ENCODE measurements at places on chromosomes 3 and 15.

- DNase-seq = no peak
Measured at GRCh38 chr15:100740138-100740537, 137.7 kb downstream of the ASB7 start.

DNA sequence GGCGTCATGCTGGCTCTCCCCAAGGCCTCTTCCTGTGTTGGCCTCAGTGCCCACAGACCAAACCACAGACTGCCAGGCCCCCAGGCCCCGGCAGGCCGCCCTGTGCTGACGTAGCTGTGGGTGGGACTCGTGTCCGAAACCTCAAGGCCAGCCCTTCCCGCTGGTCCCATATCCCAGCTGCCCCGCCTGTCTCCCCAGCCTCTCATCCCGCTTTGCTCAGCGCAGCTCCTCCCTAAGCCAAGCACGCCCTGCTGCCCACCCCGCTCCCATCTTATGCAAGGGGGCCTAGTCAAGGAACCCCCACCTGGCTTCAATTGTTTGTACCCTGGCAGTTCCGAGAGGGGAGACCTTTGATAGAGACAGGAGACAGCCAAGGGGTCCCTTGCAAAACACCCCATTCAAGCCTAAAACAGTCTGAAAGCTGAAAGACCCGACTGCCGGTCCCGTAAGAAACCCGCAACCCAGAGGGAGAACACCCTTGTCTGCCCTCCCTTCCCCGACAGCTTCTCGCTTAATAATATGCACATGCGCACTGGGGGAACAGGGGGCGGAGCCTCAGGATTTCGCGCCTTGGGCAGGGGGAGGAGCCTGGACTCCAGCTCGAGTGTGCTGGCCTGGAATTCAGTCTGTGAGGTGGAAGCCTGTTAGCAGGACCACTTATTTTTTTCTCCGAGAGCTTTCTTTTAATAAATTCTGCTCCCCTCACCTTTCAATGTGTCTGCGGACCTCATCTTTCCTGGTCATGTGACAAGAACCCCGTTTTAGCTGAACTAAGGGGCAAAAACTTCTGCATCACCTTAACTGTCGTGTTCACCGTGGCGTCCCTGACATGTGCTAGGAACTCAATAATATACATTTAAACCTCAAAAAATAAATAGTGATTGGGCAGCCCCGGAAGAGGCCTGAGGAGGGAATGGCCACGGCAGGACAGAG lies 17.2 kb downstream of the TNFAIP8L3 start:
- no peak for DNase-seq

DNA sequence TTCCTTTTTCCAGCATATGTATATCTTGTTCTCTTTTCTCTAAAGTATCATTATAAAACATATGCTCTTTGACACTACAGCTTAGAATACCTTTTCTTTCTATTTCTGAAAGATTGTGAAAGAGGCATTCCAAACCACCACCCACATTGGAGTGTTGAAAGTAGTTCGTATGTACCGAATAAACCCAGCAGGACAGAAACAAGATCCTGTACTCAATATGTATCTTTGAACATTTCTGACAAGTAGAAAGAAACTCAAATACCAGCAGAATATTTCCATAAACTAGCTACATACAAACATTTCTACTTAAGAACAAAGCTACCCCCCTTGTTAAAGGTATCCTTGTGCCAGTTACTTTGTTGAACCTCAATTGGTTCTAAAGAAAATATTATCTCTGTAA lies 415.3 kb upstream of the ALCAM start:
- DNase-seq = no peak

- no peak for DNase-seq
Measured at GRCh38 chr3:191808073-191808472, 347.1 kb downstream of the PYDC2 start.

DNA sequence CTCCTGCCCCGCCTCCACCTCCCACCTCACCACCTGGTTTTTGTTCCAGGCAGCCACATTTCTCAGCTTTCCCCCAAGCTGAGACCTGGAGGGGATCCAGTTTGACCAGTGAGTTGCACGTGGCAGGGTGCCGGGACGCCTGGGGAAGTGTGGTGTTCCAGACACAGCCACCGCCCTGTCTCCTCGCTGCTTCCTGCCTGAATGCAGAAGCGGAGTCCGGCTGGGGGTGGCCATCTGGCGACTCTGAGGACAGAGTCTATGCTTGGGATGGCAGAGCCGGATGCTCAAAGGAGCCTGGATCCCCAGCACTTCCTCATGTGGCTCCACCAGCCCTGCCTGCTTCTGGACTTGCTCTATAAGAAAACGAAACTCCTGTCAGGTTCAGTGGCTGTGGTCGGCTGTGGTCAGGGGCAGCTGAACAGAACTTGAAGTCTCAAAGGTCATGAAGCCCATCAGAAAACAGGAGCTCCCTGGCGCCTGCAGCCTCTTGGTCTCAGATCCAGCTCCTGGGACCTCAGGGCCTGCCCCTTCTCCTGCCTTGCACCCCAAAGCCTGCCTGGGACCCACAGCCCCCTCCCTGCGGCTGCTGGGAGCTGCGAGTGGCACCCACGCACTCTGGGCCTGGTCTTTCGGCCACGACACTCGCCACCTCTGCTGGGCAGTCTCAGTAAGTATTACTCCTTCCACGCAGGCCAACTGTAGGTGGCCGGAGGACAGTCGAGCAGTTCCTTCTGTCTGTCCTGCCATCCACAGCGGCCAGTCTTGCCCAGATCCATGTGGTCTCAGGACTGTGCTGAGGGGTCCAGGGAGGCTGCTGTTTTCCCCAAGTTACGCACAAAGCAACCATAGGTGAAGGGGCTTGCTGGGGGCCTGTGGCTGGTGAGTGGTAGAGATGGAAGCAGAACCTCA lies 112.8 kb upstream of the MEF2A start:
- DNase-seq = no peak

DNA sequence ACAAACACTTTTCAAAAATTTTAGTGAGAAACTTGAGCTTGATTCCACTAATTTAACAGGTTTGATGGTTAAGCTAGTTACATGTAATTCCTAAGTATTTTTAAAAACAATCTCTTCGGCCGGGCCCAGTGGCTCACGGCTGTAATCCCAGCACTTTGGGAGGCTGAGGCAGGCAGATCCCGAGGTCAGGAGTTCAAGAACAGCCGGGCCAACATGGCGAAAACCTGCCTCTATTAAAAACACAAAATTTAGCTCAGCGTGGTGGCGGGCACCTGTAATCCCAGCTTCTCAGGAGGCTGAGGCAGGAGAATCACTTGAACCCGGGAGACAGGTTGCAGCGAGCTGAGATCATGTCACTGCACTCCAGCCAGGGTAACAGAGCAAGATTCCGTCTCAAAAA lies 25.3 kb downstream of the TRA2B start:
- DNase-seq = no peak

GRCh38 chr3:188421836-188422540 lies 268.0 kb downstream of the LPP start:
- DNase-seq = no peak

DNA sequence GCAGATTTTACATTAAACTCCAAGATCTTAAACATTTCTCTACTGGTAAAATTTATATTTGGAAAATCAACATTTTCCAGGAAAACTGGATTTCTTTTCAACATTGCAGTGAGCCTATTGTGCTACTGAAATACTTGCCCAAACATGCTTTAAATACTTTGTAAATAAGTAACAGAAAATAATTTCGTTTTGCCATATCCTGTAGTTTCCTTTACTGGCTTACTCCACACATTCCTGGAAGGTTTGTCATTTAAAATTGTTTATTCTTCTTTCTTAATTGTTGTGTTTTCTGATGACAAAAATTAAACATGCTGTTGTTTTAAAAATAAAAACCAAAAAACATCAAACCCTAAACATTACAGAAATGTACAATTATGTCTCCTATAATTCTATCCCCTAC lies 22.0 kb downstream of the ACAD11 start:
- no peak for DNase-seq

DNA sequence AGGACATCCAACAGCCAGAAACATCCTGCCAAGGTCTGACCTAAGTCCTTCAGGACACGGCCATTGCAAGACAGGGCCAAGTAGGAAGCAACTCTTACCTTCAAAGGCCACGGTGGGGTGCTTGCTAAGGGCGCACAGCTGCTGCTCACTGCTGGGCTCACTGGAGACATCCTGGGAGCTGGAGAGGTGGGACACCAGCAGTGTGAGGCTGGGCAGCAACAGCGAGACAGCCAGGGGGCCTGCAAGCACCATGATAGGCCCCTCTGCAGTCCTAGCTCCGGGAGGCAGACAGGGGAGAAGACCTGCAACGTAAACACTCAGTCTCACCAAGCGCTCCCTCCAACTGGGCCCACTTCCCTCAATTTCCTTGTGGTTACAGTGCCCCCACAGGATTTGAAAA lies 79.2 kb downstream of the SEMA5B start:
- no peak for DNase-seq

DNA sequence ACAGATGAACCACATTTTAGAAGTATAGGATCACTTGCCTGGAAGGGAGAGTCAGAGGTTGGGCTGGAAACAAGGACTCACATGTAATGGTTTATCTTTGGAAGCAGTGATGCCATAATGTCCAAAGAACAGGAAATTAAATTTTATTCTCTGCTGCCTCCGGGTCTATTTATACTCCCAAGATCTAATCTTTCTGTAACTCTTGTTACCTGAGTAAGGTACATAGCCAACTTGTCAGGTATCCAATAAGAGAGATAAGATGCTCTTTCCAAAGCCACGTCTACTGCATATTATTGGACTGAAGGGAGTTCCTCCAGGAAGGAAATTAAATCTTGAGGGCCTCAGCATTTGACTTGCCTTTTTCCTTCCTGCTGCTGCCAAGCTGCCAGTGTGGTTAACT lies 71.0 kb downstream of the CRYGS start:
- DNase-seq = no peak

DNA sequence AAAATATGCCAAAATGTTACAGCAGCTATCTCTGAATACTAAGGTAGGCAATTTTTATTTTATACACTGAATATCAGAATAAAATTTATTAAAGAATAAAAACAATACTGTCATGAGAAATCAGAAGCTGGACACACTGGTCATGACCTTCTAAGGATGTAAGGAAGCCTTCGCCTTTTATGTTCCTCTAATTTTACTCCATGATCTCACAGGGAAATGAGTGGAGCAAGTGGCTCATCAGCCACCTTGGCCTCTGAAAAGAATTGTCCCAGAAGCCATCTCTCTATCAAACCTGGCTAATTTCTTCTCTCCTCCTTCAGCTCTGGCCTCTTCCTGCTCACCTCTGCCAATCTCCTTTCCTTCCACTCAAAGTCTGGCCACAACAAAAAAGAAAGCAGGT lies 48.6 kb downstream of the THRB start:
- no peak for DNase-seq

GRCh38 chr3:183210862-183211341 lies 42.2 kb upstream of the B3GNT5 start:
- no peak for DNase-seq

DNA sequence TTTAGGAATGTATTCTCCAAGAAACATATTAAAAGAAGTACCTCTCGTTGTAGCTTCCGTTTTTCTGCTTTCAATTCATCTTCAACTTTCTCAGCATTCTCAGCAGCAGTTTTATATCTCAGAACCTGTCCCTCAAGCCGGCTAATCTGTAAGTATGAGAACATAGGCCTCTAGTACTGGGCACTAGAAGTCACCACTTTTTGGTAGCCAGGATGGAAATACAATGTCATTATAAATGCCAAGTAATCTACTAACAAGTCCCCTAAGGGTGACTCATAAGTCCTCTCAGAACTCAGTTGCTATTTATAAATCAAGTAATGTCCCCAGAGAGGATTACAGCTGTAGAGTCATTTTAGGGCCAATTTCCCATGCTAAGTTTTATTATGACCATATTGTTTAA lies 61.1 kb downstream of the MLH1 start:
- DNase-seq = no peak

GRCh38 chr3:97121386-97121785 lies 307.0 kb downstream of the EPHA6 start:
- DNase-seq = no peak

GRCh38 chr15:52256366-52256765 lies 39.2 kb downstream of the MYO5C start:
- DNase-seq = peak; percentile 48

GRCh38 chr15:61871926-61872522 lies 188.2 kb downstream of the VPS13C start:
- DNase-seq = no peak

- no peak for DNase-seq
Measured at GRCh38 chr3:194245975-194246561, 105.1 kb downstream of the CPN2 start.

GRCh38 chr3:196268284-196269163 lies 19.0 kb downstream of the PCYT1A start:
- DNase-seq = no peak

GRCh38 chr3:14323401-14324223 lies 78.8 kb upstream of the SLC6A6 start:
- no peak for DNase-seq

DNA sequence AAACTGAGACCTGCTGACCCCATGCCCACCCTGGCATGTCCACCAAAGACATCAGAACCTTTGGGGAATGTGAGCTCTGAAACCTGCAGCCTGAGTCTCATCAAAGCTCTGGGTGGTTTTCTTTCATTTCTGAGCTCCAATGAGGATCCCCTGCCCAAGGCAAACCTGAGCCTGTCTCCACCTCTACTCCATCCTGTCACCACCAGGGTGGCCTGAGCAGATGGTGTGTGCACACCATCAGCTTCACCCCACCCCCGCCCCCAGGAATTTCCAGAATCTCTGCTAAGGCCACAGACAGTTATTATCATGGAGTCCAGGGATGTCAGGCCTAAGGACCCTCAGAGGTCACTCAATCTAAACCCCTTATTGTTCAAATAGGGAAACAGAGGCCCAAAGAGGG lies 1.3 kb downstream of the XIRP1 start:
- DNase-seq = no peak

DNA sequence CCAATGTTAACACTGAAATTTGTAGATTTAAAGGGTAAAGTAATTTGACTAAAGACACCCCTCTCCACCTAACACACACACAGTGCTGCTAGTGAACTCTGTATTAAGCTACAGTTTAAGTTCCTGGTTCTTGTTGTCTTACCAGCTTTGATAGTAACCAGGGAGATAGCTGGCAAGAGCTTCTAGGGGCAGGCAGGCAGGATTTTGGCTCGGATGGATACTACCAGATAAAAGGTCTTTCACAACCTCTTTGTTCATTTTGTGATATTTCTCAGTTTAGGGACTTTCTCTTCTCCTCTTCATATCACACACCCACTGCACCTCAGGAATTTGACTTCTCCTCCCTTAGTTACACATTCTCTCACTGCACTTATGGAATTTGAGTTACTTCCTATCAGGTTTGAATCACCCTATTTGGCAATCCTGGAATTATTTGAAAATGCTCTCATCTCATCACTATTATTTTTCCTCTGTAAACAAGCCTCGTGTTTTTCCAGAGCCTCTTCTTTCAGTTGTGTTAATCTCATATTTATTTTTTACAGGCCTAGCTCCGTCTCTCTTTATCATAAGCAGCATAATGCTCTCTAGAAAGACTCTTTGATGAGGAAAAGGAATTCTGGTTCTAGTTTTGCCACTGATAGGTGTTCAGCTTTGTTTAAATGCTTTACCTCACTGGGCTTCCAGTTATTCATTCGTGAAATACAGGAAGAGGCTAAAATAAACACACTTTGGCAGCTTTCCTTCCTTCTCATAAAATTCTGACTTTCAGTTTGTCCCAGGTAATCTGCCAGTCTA lies 23.0 kb upstream of the CLDN1 start:
- no peak for DNase-seq
